Mesenteric fat pad (tissue), 1 donor: ENCODE measurements at places on chromosomes 3 and 15. TPM values are rescaled to one million over a fixed set of nuclear protein-coding genes. Genes with fewer than 3 reads are reported as not detected.

Gene TMC3
- total RNA-seq: not detected

Gene HDC
- 3.2 TPM for total RNA-seq

Gene RPN1
- total RNA-seq: 208 TPM

Gene SOX14
- total RNA-seq: not detected

Gene ACSBG1
- total RNA-seq: not detected

Gene SHISA5
- total RNA-seq: 170 TPM

Gene GABRA5
- total RNA-seq: not detected

Gene CCR3
- not detected for total RNA-seq

Gene TTLL13
- not detected for total RNA-seq

Gene WWTR1
- 65.9 TPM for total RNA-seq

Gene GOLGA6L7
- total RNA-seq: not detected

Gene EXD1
- total RNA-seq: not detected

Gene MCTP2
- total RNA-seq: 11.0 TPM

Gene SPINK8
- not detected for total RNA-seq

Gene SGO1
- 0.32 TPM for total RNA-seq

Gene TGM5
- 0.45 TPM for total RNA-seq

Gene CPLX3
- not detected for total RNA-seq

Gene TMEM202
- total RNA-seq: not detected

Gene PLA2G4B
- total RNA-seq: 4.3 TPM

Gene PODXL2
- total RNA-seq: 2.5 TPM

Gene CCR1
- 39.7 TPM for total RNA-seq

Gene ZNF860
- total RNA-seq: 0.45 TPM

Gene FRMD5
- total RNA-seq: 0.13 TPM

Gene ZNF106
- total RNA-seq: 98.1 TPM

Gene SMCO1
- total RNA-seq: not detected

Gene GP9
- not detected for total RNA-seq

Gene UROC1
- total RNA-seq: not detected

Gene CCR8
- not detected for total RNA-seq
